ENCODE measurements at places on chromosomes 5 and 9. TPM values are rescaled to one million over a fixed set of nuclear protein-coding genes. Genes with fewer than 3 reads are reported as not detected.

TAS2R1 gene
- not detected for total RNA-seq

PCDHGB5 gene
- 0.43 TPM for total RNA-seq

MAN1B1 gene
- 49.7 TPM for total RNA-seq

TLR4 gene
- total RNA-seq = not detected

PCDHGA11 gene
- 0.31 TPM for total RNA-seq

SPINK1 gene
- not detected for total RNA-seq

PHF24 gene
- total RNA-seq = 0.57 TPM

FST gene
- 0.75 TPM for total RNA-seq

SNAPC4 gene
- total RNA-seq = 28.0 TPM

CSF1R gene
- not detected for total RNA-seq

CAMK4 gene
- 47.7 TPM for total RNA-seq
